Caki2 (cell line): ENCODE measurements at places on chromosomes 12 and 14. TPM values are rescaled to one million over a fixed set of nuclear protein-coding genes. Genes with fewer than 3 reads are reported as not detected.

GRCh38 chr12:71602761-71603577 lies 60.7 kb downstream of the ZFC3H1 start:
- DNase-seq: no peak

DNA sequence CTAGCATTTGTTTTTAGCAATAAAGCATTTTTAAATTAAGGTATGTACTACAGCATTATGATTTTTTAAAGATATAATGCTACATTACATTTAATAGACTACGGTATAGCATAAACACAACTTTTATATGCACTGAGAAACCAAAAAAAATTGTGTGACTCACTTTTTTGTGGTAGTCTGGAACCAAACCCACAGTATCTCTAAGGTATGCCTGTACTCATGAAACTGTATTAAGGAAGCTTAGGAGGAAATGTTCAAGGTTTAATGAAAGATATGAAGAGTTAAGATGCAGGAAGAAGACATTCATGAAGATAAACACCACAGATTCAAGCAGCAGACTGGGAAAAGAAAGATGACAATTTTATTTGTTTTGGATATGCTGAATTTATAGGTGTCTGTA lies 51.7 kb downstream of the PPP1R12A start:
- DNase-seq: no peak

Gene SIX1
- total RNA-seq: 15.2 and 22.9 TPM in 2 replicates

DNA sequence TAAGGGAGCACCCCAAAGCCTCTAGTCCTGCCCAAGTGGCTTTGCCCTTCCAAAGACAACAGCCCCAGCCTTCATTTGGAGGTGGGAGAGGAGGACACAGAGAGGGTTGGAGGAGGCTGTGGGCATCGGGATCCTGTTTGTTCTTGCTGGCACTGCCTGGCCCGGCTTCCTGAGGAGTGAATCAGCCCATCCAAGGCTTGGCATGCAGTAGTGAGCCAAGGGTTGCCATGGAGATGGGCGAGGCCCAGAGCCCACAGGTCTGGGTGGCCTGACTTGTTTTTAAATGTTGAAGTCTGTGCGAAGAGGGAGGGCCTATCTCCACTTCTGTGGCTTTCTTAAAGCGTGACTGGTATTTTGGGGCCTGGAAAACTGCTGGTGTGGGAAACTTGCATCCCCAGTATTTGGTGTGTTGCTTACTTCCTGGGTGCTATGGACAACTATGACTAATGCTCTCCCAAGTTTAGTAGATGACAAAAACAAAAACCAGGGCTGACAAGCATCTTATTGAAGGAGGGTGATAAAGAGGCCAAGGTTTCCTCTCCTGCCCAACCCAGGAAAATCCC lies 15.8 kb downstream of the CD9 start:
- DNase-seq: peak; percentile 99

Gene RPL10L
- not detected in 2 replicates for total RNA-seq

GRCh38 chr14:71621276-71621675 lies 311.0 kb upstream of the RGS6 start:
- no peak for DNase-seq

GRCh38 chr12:114221136-114221833 lies 184.7 kb downstream of the TBX5 start:
- DNase-seq: no peak

DNA sequence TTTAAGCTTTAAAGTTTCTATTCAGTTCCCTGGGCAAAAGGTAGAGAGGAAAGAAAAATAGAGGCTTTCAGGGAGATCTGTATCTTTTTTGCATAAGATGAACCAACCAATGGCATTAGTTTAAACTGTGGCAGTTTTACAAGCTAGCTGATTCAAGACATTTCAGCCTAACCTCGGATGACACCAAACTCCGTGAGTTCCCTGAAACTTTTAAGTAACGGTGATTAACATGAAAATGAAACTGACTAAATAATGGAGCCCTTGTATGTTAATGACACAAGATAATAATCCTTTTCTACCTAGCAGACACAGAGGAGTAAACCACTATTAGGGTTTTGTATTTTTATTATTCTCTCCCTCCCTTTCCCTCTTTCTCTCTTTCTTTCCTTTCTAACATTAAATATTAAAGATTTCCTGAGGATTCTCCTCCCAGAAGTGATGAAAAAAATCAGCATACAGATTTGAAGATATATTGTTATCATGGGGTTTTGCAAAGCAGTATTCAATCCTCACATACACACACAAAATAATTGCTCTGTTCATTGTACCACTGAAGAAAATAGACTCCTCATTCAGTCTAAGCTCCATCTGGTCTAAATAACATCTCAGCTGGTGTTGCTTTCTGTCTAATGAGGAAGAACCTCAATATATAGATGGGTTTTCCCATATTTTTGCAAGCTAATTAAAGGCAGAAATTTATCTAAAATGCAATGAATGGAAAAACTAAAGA lies 483.8 kb downstream of the NOVA1 start:
- DNase-seq: no peak

- no peak for DNase-seq
Observed at GRCh38 chr12:53735556-53735955, 8.3 kb upstream of the CALCOCO1 start.

Gene RND1
- total RNA-seq: 0.57 and 0.96 TPM in 2 replicates

DNA sequence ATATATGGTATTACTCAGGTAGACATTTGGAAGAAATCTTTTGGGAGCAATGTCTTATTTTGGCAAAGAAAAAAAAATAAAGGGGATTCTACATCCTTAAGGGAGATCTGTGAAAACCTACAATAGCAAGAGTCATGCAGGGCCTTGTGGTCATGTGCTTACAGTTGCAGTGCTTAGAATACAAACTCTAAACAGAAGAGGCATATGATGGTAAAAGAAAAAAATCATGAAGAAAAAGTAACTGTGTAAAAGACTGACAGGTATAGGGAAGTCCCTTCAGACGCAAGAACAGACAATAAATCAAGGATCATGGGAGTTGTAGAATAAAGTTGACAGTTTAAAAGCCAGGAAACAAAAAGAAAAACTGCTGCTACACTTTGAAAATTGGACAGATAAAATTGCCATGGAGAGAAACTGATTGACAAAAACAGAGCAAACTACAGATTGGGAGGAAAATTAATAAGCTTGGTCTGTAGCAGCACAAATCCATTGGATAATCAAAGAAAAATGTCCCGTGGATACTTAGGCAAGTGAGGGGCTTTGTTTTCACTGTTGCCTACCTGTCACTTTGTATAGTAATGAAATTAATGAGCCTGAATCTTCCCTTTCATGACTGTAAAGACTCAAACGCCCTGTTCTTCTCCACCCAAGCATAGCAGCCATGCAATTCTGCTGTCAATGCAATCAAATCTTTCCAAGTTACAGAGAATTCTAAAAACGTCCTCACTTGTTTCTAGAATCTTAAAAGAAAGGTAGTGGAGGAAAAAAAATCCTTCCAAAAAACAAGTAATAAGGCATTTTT lies 402.0 kb downstream of the SYT1 start:
- DNase-seq: no peak

GRCh38 chr14:22314183-22314820 lies 274.7 kb downstream of the DAD1 start:
- peak; percentile 16 for DNase-seq

- DNase-seq: peak; percentile 3
Observed at GRCh38 chr14:96160076-96160912, 44.3 kb upstream of the BDKRB2 start.
